ENCODE measurements at places on chromosomes 16 and 17.

DNA sequence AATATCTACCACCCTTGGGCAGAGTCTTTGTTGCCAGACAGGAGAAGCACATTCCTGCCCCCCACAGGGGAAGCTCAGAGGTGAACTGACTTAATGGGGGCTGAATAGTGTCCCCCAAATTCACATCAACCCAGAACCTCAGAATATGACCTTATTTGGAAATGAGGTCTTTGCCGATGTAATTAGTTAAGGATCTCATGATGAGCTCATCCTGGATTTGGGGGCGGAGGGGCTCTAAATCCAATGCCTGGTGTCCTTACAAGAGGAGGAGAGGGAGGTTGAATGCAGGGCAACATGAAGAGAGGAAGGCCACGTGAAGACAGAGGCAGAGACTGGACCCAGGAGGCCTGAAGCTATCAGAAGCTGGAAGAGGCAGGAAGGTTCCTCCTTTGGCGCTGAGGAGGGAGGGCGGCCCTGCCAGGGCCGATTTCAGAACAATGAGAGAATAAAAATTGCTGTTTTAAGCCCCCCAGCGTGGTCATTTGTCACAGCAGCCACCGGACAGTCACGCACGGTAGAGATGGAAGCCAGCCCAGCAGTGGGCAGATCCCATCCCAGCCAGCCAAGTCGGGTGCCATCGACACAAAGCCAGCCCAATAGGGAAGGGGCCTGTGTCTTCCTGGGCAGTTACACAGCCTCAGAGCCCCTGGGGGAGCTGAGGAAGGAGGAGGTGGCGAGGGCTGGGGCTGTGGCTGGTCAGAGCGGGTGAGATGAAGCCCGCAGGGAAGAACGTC is 21.3 kb downstream of the C16orf74 start:
- no peak for DNase-seq

GRCh38 chr17:61385577-61386236 is 13.9 kb upstream of the TBX2 start:
- no peak for DNase-seq

DNA sequence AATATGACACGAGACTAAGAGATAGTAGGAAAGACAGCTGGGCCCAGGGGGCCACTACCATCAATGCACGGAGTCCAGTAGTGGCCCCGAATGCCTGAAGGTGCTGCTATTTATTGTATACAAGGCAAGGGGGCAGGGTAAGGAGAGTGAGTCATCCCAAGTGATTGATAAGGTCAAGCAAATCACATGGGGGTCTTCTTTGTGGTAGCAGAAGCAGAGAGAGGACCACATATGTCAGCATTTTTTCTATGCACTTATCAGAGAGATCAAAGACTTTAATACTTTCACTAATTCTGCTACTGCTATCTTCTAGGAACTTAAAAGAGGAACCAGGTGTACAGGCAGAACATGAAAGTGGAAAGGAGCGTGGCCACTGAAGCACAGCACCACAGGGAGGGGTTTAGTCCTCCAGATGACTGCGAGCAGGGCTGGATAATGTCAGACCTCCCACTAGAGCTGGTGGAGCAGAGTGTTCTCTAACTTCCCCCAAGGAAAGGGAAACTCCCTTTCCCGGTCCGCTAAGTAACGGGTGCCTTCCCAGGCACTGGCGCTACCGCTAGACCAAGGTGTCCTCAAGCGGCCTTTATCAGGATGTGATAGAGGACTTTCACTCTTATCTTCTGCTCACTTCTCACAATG is 26.4 kb upstream of the ARL4D start:
- no peak for DNase-seq

DNA sequence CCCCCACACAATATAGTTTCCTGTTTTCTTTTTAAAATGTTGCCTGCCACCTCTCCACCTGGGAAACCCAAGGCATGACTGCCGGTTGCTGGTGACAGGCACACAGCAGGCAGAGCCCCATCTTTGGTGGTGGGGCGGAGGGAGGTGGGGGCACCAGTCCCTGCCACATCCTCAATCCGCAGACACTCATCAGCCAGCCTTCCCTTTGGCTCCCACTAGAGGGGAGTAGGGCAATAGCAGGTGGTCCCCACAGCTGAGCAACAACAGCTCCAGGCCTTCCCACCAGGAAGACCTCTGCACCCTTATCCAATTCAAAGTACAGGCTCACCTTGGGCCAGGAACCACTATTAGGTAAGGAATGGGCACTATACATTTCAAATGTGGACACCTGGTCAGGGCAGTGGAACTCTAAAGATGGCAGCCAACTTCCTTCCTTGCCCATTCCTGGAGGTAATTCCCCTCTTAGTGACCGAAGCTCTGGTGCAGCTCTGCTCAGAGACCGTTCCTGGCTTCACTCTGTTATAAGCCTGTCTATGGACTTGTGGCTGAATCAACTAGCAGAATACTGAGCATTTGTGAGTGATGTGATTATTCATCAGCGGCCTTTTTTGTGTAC is 13.9 kb downstream of the RECQL5 start:
- DNase-seq, result no peak

DNA sequence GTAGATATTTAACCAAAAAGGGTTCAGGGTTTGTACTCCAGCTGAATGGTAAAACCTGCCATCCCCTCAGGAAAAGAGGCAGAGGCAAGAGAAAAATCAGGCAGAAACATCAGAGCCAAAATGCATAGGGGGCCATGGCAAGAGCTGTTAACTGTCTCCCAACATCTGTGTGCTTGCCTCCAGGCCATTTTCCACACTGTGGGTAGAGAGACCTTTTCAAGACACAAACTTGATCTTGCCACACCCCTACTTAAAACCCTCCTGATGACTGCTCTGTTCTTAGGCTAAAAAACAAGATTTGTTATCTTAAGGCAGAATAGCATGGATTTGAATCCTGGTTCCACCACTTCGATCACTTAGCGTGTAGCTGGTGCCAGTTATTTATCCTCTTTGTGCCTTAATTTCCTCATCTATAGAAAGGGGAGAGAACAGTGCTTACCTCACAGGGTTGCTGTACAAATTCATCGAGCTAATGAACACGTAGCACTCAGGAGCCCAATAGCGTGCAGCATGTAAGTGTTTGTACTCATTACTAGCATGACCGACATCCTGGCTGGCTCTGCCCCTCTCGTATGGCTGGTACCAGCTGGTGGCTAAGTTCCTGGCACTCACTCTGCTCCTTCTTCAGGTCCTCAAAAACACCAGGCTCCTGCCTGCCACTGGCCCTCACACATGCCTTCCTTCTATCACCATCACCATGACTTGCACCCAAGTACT is 25.8 kb downstream of the STAT3 start:
- DNase-seq, result no peak

GRCh38 chr17:28744972-28745785 is 1.4 kb downstream of the TRAF4 start:
- DNase-seq, result no peak

DNA sequence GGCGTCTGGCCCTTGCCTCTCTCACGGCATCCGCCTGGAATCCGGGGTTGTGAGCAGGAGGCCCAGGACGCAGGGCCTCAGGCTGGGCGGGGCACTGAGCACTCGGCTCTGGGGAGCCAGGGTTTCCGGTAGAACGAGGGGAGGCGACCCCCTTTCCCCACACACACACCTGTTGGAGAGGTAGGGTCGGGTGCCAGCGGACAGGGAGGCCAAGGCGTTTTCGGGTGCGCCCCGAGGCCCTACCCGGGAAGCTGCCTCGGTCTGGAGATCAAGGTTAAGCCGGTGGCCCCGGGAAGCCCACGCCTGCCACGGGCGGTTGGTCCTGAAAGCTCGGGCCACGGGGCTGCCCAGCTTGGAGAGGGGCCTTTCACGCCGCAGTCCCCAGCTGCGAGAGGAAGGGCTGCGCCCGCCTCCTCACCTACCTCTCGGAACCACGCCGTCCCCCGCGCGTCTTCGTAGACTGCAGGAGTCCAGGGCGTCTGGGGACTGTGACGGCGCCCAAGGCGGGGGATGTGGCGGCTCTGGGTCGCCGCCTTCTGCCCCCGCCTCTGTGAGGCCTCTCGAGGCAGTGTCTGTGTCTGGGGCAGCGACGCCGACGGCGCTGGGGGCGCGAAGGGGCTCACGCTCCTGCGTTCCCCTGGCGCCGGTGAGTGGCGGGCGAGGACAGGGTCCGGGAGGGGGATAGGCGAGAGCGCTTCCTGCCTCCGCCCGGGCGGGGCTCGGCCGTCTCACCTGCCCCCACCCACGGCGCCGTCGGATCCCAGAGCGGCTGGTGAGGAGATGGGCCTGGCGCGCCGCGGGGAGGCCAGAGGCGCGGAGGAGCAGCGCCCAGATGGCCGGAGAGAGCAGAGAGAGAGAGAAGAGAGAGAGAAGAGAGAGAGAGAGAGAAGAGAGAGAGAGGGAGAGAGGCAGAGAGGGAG is 20.3 kb upstream of the HOXB9 start:
- no peak for DNase-seq

- DNase-seq, result no peak
Measured at GRCh38 chr17:34451313-34451712, 88.3 kb upstream of the CCL1 start.

- no peak for DNase-seq
Measured at GRCh38 chr16:66387817-66388332, 21.4 kb downstream of the CDH5 start.

- no peak for DNase-seq
Measured at GRCh38 chr17:46726206-46726605, 92.3 kb downstream of the WNT3 start.

DNA sequence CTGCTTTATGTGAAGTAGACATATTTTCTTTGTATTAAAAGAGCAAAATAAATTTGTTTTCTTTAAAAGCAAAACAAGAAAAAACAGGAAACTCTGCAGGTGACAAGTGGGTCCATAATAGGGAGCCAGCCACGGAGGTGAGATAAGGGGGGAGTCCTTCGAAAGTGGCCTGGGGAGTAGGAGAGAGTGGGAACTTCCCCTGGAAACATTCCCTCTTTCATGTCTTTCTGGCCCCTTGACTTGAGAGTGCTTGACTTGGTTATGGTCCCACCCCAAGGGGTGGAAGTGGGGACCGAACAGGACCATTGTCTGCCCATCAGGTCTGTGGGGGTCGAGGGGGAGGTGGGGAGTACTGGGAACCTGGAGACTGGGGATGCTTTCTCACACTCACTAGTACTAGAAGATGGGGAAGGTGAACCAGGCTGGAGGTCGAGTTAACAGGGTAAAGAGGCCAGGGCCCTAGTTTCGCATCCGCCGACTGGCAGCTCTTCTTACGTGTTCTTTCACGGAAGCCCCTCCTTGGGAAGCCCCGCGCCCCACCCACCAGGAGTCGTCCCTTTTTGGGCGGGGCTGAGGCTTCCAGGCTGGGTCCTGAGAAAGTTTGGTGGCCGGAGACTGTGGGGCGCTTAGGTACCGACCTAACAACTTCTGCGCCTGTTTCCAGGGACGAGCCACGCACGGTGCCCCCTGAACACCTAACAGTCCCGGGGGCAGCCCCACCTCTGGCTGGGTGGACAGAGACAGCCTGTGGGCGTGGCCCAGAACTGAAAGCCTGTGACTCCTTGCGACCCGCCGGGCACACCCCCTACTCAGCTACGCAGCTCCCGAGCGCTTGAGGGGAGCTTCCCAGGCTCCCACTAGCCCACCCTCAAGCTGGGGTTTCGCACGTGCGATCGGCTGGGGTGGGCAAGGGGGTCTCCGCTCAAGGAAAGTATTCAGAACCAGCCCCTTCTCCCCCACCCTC is 790 bp downstream of the TRADD start:
- DNase-seq, result no peak

DNA sequence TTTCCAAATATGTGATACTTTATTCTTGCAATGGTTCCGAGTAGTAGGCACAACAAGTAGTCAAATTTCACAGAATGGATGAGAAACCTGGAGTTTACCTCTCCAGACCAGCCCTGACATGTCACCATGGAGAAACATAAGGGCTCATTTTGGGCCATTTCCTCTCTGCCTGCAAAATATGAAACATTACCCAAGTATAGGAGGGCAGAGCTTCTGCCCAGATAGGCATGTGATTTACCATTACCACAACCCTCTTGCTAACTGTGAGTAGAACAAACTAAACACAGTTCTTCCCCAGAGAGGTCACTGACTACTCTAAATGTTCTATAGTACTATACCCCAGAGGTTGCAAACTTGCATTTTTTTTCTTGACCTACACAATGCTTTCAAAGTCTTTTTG is 15.7 kb upstream of the KPNB1 start:
- no peak for DNase-seq

DNA sequence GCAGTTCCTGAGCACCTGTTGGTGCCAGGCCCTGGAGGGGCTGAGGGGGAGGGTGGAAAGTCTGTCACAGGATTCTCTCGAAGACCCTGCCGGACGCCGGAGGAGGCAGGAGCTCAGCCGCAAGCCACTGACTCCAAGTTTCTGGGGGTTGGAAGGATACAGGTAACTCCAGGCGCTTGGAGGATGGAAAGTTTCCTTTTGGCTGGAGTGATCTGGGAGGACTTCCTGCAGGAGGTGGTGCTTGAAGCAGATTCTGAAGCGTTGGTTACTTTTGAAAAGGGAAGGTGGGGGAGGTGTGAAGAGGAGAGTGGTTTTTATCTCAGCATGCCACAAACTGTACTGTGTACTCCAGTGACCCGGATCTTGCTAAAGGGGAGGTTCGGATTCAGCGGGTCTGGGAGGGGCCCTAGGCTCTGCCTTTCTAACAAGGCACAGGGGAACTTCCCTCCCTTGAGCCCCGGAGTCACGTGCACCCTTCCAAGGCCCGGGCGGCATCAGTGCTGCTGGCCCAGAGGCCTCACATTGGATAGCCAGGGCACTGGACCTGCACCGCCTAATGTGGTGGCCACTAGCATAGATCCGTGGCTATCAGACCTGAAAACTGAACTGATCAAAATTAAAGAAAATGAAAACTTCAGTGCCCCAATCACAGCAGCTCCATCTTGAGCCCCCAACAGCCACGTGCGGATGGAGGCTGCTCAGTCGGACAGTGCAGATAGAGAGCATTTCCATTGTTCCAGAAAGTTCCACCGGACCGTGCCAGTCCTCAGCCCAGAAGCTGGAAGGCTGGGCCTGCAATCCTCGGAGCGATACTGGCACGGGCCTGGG is 42.2 kb upstream of the GSE1 start:
- DNase-seq, result no peak

DNA sequence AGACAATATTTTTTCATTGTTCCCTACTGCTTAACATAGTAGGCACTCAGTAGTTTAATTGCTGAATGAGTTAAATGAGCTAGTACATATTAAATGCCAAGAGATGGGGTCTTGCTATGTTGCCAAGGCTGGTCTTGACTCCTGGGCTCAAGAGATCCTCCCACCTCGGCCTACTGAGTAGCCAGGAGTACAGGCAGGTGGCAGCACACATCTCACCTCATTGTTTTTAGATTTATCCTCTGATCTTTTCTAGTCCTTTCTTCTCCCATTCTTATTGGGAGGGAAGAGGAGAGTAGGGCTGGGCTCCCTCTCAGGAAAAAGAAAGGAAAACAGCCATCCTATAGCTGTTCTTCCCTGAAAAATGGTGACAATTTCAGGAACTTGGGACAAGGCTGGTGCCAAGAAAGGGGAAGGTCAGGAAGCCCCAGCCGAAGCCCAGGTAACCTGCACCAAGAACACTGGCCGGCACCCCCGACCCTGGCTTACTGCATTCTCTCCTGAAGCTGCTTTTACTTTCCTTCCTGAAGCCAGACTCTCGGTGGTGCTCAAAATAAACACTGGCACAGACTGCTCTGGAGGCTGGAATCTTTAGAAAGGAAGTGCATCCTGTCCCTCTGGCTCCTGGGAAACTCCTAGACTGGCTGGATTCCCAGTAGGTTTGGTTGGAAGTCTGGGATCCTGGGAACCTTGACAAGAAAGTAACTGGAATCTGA is 2.7 kb downstream of the TNFAIP1 start:
- DNase-seq, result no peak

GRCh38 chr17:19009970-19010369 is 5.4 kb upstream of the FAM83G start:
- DNase-seq, result no peak

GRCh38 chr17:17892731-17893130 is 55.9 kb upstream of the SREBF1 start:
- no peak for DNase-seq

Data from non-pigmented ciliary epithelial cell (primary cell).